ENCODE measurements at places on chromosomes 2 and 18.

- no peak for DNase-seq
These were observed 140.5 kb downstream of the ST6GAL2 start for GRCh38 chr2:106745468-106745867.

- DNase-seq, result no peak
These were observed 186.9 kb upstream of the PXDN start for GRCh38 chr2:1931003-1931914.

GRCh38 chr2:39491653-39492052 lies 54.6 kb upstream of the MAP4K3 start:
- no peak for DNase-seq

DNA sequence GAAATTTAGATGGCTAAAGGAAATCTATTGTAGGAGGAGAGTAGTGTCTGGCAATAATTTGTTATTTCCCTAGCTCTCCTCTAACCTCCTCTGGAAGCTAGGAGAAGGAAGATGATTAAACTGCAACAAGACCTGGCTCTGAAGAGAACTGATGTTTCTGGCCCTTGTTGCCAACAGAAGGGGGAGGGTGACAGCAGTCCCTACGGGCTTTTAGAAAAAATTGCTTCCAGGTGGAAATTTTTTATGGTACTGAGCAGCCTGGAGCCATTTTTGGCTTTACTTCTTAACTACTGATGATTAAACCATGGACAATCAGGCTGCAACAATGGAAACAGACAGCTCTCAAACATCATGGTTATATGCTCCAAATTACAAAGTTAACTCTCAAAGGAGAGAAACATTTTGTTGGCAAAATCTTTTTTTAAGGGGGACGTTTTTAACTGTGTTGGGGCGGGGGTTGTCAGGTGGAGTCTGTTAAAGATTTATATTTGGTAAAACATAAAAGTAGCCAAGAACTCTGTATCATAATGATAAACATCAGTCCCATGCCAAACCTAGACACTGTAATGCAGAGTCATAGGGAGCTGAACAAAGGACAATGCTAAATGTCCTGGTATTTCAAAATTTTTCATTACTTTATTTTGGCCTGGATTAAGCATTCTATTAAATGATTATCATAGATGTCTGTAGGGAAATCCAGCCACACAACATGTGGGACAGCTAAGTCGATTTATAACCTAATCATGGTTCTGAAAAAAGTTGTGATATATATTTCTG lies 70.0 kb downstream of the EXOC6B start:
- no peak for DNase-seq

GRCh38 chr18:34221971-34222306 lies 2.8 kb downstream of the NOL4 start:
- DNase-seq, result no peak

GRCh38 chr18:52001106-52001505 lies 338.9 kb upstream of the DCC start:
- no peak for DNase-seq

GRCh38 chr2:219418155-219419011 lies at the start of gene DES:
Gene DES, plus strand, starts transcription at chr2:219418377. Its CDS starts 86 bp downstream, at chr2:219418463.
- no peak for DNase-seq

DNA sequence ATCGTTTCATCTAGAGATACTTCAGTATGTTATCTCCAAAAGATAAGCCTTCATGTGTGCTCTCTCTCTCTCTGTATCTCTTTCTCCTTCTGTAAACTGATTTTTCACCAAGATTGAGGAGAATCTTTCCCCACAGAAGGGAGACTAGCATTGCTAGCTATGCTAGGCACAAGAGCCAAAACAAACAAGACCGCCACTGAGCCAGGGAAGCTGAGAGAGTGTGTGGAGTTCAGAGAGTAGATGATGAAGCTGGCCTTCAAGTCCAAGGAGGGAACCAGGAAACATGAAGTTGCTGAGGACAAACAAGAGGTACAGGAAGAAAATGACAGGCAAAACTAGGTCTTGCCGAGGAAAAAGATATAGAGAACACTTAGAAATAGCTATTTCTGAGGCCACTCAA lies 23.4 kb downstream of the DAPL1 start:
- no peak for DNase-seq

- DNase-seq, result no peak
These were observed 254.4 kb upstream of the CHAC2 start for GRCh38 chr2:53513167-53513666.

DNA sequence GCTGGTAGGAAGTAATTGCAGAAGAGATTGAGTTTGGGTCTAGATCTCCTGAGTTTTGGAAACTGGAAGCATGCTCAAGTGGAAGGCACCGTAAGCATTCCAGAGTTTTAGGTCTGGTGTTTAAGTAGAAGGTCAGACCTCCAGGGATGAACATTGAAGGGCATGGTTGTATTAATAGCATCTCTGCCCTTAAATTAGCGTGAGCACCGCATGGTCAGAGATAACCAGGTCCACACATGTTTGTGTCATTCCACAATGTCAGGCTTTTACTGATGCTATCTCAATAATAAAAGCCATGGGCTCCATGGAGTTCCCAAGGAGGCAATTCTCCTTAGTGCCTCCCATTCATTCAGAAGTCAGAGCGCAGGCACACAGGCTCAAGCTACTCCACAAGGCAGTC lies 28.3 kb upstream of the ZNF407 start:
- no peak for DNase-seq

DNA sequence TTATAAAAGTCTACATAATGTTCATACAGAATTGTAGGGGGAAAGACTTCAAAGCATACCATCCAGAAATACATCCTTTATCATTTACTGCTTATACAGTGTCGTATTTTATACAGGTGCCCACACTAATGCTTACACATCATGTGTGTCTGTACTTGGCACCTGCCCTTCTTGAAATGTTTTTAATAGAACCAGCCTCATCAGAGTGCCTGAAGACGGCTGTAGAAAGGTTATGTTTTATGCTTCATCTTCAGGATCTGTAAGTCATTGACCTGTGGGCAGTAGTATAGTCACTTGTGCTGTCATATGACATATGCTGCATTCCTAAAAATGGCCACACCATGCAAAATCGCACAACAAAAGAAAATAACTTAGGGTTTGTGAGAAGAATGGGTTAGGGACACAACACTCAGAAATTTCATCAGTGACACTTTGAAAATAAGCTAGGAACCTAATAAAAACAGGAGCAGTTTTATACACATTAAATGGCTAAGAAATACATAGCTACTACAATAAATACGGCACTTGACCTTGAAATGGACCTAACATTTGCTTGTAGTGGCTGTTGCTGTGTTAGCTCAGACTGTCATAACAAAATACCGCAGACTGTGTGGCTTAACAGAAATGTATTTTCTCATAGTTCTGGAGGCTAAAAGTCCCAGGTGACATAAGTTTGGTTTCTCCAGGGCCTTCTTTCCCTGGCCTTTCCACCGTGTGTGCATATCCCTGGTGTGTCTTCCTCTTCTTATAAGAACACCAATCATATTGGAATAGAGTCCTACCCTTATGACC lies 112.6 kb downstream of the CERS6 start:
- DNase-seq, result no peak

GRCh38 chr2:159755788-159756187 lies 42.2 kb downstream of the CD302 start:
- no peak for DNase-seq

DNA sequence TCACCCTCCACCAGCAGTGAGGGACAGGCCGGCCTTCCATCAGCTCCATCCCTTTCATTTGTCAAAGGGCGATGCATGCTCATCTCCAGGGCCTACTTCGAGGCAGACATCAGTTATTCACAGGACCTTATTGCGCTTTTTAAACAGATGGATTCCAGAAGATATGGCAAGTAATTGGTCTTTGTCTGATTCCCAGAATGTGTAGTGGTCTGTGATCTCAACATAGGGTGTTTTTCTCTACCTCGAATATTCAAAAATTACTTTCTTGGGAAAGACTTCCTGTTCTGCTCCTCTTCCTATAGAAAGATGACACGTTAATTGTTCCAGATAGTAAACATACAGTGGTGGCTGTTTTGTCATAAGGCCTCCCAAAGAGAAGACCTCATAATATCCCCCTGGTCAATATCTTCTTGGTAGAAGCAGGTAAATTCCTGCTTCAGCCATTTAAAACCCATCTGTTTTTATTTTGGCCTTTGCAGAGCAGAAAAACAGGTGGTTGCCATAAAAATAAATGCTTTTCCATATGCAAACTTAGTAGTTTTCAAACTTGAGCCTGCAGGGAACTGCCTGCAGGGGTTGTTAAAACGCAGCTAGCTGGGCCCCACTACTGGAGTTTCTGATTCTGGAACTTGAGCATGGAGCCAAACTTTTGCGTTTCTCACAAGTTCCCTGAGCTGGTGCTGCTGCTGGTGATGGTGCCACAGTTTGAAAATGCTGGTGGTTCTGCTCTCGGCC lies 8.2 kb downstream of the SMARCAL1 start:
- no peak for DNase-seq

DNA sequence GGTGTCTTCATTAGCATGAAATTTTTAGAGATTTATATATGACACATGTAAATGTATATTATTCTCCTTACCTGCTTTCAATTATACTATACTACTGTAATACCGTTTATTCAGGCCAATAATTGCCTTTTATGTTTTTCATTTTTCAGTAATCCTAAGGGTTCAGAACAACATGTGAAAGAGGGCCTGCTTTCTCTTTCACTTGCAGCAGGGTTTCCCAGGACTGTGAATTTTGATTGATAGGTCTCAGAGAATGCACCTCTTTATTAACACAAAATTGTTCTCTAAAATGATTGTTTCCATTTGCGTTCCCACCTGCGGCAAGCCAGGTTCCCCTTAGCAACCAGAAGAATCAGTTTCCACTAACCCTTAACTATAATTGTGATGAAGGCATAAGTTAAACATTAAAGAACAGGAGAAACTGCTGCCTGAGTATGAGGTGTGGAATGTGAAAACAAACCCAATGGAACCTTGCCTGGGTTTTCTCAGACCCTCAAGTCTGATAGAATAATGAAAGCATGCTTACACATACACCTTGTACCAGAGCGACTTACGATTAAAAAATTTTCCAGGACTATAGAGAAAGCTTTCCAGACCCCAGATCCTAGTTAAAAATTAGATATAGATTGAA lies 1591.2 kb upstream of the LRRTM1 start:
- DNase-seq, result no peak

DNA sequence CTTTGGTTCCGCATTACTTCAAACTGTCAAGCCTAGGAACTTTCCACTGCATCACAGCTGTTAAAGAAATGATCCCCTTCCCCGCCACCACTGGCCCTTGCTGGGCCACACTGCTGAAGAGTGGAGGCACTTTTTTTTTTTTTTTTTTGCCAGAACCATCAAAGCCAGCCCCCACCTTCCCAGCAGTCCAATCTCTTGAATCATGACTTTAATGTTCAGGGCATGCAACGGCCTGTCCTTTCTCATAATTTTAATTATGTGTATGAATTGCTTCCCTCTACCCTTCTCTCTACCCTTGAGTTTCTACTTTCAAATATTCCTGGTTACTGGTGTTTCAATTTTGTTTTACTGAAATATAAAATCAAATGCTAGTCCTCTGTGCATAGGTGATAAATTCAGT lies 102.1 kb upstream of the LMAN1 start:
- no peak for DNase-seq

DNA sequence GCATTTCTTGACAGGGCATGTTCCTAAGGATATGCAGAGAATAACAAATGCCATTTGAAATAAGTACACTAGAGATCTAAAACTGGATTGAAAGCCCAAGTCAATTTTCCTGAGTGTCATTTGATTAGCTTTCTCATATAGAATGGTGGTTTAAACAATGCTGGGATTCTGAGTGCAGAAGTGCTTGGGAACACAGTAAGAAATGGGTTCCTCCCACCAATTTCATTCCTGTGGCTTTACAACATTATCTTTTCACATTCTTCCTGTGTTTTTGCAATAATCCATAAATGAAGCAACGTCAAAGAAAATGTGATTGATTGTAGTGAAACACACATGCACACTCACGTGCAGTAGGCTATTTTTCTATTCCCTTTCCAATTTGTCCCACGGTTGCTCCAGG lies 1858.4 kb upstream of the PIK3C3 start:
- no peak for DNase-seq

- no peak for DNase-seq
These were observed 60.4 kb upstream of the SLC35G4 start for GRCh38 chr18:11548916-11549551.

- no peak for DNase-seq
These were observed 101.0 kb upstream of the CERS6 start for GRCh38 chr2:168355121-168355520.

DNA sequence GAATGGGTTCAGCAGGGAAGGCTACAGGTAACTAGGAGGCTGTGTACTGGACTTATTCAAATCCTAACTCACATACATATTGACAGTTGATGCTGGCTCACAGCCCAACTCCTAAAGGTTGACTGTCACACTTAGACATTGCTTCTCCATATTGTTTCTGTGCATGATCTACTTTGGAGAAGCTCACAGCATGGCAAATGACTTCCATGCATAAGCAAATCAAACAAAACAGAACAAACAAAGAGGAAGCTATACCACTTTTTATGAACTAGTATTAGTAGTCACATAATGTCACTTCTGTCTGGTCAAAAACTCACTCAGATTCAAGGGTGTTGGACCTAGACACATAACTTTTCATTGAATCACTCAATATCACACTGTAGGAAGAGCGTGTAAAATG lies 43.8 kb upstream of the CDH19 start:
- DNase-seq, result no peak

GRCh38 chr2:220353897-220354296 lies 726.5 kb downstream of the SLC4A3 start:
- DNase-seq, result no peak

GRCh38 chr2:176096986-176097819 lies 2.4 kb upstream of the HOXD12 start:
- peak; percentile 40 for DNase-seq

GRCh38 chr2:232901736-232902578 lies 31.9 kb downstream of the SNORC start:
- DNase-seq, result no peak

- no peak for DNase-seq
These were observed 31.1 kb downstream of the SPAG16 start for GRCh38 chr2:213315168-213315876.

DNA sequence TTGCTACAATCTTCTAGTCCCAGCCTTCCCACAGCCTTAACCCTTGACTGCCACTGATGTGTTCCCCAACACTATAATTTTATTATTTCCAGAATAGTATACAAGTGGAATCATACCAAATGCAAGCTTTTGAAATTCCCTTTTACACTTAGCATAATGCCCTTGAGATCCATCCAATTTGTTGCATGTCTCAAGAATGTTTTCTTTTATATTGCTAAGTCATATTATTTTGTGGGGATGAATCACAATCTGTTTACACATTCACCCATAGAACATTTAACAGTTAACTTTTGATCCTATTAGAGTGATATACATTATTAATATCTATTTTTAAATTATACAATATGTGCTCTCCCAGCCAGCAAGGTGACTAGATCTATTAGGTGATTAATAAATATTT lies 74.3 kb upstream of the KYNU start:
- DNase-seq, result no peak

DNA sequence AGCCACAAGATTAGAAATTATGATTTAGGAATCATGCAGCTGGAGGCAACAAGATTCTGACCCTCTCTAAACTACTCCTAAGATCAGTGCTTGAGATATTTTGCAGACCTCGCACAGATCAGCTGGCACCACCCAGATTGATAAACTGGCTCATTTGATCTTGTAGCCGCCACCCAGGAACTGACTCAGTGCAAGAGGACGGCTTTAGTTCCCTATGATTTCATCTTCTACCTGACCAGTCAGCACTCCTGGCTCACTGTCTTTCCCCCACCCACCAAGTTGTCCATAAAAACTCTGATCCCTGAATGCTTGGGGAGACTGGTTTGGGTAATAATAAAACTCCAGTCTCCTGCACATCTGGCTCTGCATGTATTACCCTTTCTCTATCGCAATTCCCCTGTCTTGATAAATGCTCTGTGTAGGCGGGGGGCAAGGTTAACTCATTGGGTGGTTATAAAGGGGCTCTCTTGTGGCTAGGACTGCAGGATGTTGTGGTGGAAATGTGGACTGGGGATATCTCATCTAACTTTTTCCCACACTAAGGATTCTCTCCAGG lies 96.1 kb downstream of the ARL6IP6 start:
- no peak for DNase-seq
